ENCODE measurements at places on chromosomes 5 and 9.

DNA sequence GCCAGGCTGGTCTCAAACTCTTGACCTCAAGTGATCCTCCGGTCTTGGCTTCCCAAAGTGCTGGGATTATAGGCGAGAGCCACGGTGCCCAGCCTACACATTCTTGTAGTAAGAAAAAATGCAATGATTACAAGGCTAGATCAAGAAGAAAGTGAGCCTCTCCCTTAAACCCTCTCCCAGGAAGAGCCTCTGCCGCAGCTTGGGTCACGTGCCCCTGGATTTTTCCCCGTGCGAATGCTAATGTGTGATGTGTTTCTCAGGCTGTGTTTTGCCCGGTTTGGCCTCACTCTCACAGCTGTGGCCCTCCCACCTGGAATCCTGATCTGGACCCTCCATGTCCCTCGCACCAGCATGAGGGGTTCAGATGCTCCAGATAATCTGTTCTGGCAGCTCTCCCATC, 6.9 kb downstream of the PLPP7 start:
- no peak for DNase-seq

GRCh38 chr5:89991592-89991991, 418.0 kb downstream of the CETN3 start:
- no peak for DNase-seq

DNA sequence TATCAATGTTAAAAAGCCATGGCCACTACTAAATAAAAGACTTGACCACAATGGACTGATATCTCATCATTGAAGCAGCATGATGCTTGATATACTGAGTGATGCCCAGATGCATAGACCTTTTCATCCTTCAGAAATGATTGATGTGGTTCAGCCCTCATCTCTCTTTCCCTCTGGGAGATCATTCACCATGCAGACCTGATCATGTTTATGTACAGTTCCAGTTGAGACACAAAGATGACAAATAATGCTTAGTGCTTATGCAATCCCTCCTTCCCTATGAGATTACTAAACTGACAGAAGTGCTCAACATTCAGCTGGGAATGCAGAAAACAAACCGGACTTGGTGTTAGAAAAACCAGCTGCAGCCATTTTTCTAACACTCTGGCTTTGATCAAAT, 91.9 kb upstream of the TLR4 start:
- DNase-seq: no peak

DNA sequence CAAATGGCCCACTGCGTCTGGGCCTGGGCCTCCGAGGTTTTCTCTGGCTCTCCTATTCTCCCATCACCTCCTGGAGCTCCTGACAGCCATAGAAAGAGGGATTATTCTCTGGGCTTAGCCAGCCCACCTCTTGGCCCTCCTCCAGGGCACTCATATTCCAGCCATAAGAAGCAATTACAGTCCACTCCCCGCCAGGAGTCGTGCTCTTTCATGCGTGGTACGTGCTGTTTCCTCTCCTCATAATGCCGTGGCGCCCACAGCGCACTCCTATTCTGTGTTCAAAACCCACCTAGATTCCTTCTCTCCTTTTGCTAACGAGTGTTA, 240.8 kb upstream of the ZNF462 start:
- DNase-seq: no peak

DNA sequence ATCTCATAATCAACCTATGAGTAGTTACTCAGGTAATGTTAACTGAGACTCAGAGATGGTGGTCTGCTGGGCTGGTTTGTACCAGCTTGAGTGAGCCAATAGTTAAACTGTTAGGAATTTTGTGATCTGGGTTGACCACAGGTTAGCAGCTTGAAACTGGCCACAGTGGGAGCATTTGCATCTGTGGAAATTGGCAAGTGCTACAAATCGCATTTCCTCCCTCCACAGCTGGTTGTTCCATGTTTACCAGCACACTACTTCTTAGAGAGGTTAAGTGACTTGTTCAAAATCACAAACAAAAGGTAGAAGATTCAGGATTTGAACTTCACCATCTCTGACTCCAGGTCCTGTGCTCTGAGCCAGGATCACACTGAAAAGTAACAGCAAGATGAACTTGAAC, 446.9 kb upstream of the CLINT1 start:
- DNase-seq: no peak

All from stimulated activated CD4-positive, alpha-beta T cell treated with anti-CD3 and anti-CD28 coated beads, TNF-alpha, amount 100 ng/mL, for 4 hours (primary cell).